T1000 (cell line): ENCODE measurements at places on chromosomes 2 and 18.

GRCh38 chr2:16125614-16126516 is 185.5 kb downstream of the MYCN start:
- DNase-seq, result no peak

- no peak for DNase-seq
Measured at GRCh38 chr2:76326636-76327035, 615.9 kb upstream of the GCFC2 start.

- no peak for DNase-seq
Measured at GRCh38 chr2:61926531-61927477, 21.3 kb downstream of the COMMD1 start.

DNA sequence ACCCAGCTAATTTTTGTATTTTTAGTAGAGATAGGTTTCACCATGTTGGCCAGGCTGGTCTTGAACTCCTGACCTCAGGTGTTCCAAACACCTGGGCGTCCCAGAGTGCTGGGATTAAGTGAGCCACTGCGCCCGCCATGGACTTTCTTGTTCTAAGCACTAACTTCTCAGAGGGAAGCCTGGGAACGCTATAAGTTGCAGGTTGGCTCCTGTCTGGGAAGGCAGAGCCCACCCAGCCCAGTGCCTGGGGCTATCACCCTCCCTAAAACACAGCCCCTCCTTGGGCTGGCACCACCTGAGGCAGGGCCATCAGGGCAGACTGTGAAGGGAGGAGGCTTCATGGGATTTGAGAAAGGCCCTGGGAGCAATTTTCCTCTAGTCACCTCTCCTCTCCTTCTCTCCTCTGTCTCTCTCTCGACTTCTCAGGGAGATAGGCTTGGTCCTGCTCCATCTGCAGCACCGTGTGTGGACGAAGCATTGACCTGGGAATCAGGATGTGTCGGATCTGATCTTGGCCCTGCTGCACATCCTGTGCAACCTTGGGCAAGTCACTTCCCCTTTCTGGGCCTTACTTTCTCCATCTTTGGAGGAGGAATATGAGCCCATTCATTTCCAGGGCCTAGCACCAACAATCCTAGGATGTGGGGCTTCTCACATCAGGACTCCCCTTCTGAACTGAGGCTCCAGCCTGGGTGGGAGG is 10.9 kb downstream of the PSD4 start:
- no peak for DNase-seq

- no peak for DNase-seq
Measured at GRCh38 chr2:17540093-17540812, at the start of gene VSNL1. TSS of gene VSNL1 (plus strand) at chr2:17540696. CDS start at chr2:17592075, 51,379 bp downstream.

- DNase-seq, result no peak
Measured at GRCh38 chr18:62609764-62610163, 86.9 kb downstream of the ZCCHC2 start.

- DNase-seq, result no peak
Measured at GRCh38 chr2:222623756-222624309, 32.1 kb downstream of the FARSB start.

DNA sequence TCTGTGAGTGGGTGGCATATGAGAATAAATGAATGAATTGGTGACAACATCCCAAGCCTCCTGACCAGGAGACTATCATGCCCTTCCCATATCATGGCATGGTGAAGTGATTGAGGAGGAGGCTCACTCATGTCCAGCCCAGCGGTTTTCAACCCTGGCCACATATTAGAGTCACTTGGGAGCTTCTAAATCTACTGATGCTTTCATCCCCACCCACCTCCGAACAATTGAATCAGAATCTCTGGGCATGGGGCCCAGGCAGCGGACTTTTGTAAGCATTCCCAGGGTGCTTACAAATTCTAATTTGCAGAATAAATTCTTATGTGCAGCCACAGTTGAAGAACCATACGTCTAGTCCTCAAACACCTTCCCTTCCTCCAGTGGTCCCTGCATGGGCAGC is 81.7 kb upstream of the SEC11C start:
- DNase-seq, result no peak

- no peak for DNase-seq
Measured at GRCh38 chr2:96969321-96969720, 17.1 kb downstream of the FAM178B start.

DNA sequence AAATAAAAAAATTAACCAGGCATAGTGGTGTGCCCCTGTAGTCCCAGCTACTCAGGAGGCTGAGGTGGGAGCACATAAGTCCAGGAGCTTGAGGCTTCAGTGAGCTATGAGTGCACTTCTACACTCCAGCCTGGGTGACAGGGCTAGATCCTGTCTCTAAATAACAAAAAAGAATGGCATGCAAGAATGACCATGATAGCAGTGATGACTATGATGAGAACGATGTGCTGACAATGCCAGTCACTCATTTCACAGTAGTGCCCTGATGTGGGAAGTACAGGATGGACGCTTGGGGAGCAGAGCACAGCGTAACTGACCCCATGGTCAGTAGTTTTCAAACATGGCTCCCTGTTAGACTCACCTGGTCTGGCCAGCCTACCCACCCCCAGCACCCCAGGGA is 139.1 kb downstream of the VAPA start:
- no peak for DNase-seq

- peak; percentile 64 for DNase-seq
Measured at GRCh38 chr2:201357221-201357620, at the start of gene FLACC1. TSS of gene FLACC1 (minus strand) at chr2:201357345. CDS start at chr2:201351404, 5,941 bp downstream.

DNA sequence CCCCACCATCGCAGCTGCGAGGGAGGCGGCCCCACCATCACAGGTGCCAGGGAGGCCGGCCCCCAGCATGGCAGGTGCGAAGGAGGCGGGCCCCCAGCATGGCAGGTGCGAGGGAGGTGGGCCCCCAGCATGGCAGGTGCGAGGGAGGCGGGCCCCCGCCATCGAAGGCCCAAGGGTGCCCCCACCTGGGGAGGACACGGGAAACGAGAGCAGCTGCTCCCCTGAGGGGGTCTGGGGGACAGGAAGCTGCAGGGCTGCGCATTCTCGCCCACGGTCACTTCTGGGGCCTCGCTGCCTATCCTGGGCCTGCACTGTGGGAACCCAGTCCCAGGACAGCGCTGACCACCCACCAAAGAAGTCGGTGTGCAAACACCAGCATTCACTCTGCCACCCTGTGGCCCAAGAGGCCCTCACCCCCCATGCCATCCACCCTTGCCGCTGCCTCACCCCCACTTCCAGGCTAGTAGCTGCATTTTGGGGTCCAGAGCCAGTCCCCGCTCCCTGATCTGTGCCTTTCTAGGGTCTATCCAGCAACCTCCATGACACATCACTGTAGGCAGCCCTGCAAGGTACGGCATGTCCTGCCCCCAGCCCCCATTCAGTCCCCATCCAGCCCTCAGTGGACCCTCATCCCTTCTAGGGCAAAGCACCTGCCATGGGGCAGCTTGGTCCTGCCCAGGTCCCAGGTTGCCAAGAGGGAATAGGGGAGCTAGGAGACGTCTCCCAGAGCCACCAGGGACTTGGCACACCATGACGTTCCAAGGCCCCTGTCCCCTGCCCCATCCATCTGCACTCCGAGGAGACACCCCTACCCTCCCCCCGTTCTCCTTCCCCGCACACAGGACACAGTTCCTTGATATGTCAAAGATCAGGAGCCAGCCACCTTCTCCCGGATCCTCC is 24.0 kb upstream of the GPC1 start:
- no peak for DNase-seq

DNA sequence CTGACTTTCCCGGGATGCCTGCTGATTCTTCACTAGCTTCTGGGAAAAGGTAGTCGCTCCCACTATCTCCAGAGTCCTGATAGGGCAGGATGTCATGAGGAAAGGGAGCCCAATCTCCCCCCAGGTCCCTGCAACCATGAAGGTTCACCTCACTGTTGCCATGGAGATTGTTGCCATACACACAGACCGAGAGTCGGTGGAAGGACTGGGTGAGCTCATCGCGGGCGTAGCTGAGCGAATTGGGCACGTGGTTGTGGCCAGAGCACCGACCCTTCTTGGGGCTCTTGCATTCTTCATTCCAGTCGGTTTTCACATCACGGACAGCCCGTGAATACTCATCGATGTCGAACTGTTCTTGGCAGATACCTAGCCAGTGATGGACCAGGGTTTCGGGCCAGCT is 97.4 kb downstream of the MEP1B start:
- no peak for DNase-seq

GRCh38 chr2:225056330-225057073 is 14.2 kb upstream of the DOCK10 start:
- DNase-seq, result no peak

GRCh38 chr2:239942090-239942489 is 83.1 kb downstream of the NDUFA10 start:
- no peak for DNase-seq
